Fibroblast of skin of left biceps (primary cell): ENCODE measurements at places on chromosomes 11 and 22.

DNA sequence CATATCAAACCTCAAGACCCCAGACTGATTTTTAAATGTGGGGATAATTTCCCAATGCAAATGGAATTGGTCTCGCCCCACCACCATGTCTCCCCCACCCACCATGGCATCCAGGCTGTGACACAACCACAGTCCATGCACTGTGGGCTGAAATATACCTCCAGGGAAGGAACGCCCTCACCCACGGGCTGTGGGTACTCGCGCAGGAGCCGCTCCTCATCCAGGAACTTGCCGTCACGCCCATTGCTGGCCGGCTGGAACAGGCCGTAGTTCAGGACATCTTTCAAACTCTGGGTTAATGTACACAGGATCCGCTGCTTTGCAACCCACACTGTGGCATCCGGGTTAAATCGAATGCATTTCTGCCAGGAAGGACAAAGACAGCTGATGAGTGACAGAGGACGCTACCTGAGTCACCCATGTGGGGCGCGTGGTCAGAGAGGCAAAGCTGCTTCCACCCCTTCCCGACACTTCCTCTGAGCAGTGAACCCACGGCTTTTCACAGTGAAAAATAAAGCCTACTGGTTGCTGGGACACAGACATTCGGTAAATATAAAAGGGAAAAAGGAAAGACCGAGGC is 133.6 kb downstream of the SHANK2 start:
- DNase-seq = no peak

GRCh38 chr22:25940479-25940878 is 198.5 kb downstream of the MYO18B start:
- DNase-seq = no peak

- no peak for DNase-seq
Observed at GRCh38 chr11:11514246-11514645, 107.6 kb downstream of the GALNT18 start.

GRCh38 chr11:122146475-122146874 is 30.5 kb upstream of the BLID start:
- DNase-seq = no peak

- no peak for DNase-seq
Observed at GRCh38 chr11:131372234-131372962, 2.0 kb downstream of the NTM start.

DNA sequence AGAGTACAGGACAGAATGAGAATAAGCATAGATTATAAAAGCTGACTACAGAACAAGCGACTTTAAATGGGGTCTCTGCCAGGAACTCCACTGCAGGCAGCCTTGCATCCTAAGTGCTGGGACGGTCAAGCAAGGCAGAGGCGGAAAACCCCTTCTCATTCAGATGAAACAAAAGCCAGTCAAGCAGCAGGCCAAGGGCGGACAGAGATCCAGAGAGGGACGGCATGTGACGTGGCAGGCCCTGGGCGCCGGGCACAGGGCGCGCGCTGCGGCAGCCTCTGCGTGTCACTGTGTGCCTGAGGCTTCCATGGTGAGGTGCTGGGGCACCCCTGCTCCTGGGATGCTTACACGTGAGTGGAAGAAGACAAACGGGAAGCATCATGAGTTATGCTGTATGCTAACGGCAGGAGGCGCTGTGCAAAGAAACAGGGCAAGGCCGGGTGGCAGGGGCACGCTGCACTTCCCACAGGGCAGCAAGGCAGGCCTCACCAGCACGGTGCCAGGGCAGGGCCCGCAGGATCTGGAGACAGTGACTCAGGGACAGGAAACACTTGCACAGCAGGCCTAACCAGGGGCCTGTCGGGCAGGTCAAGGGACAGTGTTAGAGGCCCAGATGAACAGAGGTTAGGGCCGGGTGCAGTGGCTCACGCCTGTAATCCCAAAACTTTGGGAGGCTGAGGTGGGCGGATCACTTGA is 6.2 kb downstream of the TOLLIP start:
- no peak for DNase-seq

DNA sequence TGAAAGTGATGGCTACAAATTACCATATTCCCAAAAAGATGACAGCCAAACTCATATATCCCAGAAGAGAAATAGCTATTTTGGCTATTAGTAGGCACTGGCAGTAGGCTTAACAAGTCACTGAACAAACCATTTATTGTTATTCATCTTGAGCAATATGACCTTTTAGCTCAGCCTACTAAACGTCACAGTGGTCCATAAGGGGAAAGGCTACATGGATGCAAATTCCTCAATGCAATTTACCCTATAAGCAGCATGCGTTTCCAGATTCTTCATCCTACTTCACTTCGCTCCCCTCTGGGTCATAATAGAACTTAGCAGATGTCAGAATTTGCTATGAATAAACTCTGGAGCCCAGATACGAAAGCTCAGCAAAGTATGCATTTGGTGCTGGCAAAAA is 114.0 kb downstream of the SIK3 start:
- no peak for DNase-seq

DNA sequence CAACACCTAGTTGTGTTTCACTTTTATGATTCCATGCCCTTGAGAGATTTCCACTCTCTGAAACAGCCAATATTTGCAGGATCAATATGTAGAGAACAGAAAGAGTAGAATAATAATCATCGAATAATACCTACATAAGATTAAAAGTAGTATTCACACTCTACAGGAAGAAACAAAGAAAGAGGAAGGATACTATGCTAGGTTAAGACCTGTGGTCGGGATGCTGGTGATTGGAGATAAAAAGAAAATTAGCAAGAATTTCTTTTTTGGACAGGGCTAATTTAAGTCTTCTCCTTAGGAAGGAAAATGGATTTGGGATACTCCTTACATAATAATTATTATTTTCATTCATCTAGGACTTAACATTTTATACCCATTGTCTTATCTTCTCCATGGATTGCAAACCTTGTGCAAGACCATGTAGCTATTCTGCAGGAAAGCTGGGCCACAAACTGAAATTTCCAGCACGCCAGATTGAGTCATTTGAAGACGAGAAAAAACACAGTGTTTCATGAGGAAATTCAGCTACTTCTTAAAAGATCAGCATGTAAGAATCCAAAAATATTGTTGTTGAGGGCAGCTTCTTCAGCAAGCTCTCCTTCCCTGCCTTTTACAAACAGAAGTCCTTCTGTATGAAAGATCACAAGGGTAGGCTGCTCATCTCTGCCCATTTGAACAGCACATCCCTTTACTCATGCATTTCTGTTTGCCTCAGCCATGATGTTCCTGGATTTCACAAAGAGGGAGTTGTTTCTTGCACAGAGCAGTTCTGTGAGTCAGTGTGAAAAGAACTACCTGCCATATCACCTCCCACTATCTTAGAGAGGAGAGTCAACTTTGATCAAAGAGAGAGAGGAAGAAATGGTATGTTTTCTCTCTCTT is 90.7 kb downstream of the FAM76B start:
- no peak for DNase-seq

DNA sequence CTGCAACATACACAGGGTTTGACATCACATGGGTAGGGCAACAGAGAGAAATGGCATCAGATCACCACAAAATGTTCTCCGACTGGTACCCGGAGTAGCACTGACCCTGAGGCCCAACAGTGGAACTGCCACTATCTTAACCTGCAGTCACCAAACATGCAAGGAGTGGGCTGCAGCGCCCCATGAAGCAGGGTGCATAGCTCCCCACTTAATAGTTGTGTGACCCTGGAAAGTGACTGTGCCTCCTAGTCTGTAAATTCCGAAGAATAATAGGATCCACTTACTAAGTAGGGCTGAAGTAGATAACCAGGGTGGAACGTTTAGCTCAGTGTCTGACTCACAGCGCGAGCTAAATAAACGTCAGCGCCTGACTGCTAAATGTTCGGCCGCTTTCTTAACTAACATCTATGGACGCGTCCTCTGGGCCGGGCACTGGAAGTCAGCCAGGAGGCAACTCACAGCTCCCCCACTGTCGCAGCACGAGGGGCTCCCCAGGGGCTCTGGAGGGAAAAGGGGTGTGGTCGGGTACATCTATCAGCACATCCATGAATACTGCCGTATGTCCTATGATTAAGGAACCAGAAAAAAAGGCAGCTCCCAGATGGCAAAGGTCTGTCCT is 777 bp downstream of the LTO1 start:
- DNase-seq = no peak

DNA sequence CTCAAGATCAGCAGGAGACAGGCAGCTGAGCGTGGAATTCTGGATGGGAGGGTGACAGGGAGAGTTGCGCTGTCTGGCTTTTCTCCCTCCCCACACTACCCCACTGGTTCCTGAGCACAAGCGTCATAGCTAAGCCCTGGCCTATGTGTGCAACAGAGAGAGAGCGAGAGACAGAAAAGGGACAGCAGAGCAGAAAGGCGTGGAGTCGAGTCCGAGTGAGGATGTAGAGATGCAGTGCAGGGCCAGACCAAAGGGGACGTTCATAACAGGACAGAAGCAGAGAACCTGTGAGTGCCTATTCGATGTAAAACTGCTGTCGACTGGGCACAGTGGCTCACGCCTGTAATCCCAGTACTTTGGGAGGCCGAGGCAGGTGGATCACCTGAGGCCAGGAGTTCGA is 94.0 kb upstream of the TMEM45B start:
- DNase-seq = no peak

DNA sequence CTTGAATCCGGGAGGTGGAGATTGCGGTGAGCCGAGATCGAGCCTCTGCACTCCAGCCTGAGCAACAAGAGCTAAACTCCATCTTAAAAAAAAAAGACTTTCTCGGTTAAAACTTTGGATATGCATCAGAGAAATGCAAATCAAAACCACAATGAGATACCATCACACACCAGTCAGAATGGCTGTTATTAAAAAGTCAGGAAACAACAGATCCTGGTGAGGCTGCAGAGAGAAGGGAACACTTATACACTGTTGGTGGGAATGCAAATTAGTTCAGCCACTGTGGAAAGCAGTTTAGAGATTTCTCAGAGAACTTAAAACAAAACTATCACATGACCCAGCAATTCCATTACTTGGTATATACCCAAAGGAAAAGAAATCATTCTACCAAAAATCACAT is 619.4 kb upstream of the KIRREL3 start:
- no peak for DNase-seq

DNA sequence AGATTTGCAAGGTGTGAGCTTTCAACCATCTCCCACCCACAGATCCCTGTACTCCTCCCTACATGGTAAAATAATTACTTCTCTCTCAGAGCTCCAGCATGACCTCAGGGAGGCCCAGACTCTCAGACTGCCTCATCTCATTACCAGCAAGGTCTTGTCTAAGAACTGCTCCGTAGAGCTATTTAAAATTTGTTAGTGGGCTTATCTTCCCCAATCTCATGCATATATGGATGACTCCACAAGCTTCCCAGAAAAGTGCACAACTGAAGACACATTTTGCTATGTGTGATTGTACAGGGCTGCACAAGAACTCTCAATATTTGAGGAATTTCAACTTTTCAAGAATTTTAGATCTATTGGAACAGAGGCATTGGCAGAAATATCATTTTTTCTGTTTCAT is 230.3 kb downstream of the CSNK2A3 start:
- no peak for DNase-seq

- DNase-seq = no peak
Observed at GRCh38 chr11:84452211-84452610, 1166.0 kb upstream of the CCDC90B start.

DNA sequence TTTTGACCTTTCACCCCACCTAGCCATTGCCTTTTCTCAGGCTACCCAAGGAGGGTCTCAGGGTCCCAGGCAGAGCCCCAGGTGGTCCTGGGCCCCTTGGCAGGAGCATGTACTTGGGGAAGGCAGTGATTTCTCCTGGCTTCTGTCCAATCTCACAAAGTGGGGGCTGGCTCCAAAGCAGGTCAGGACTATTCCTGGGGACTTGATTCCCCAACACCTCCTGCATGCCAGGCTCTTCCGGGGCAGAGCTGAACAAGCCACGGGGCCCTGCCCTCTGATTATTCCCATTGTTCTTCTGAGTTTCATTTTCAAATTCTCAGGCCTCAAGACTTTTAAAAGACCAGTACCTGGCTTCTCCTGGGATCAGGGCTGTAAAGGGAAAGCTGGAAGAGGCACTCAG is 1.5 kb upstream of the TCF20 start:
- no peak for DNase-seq

DNA sequence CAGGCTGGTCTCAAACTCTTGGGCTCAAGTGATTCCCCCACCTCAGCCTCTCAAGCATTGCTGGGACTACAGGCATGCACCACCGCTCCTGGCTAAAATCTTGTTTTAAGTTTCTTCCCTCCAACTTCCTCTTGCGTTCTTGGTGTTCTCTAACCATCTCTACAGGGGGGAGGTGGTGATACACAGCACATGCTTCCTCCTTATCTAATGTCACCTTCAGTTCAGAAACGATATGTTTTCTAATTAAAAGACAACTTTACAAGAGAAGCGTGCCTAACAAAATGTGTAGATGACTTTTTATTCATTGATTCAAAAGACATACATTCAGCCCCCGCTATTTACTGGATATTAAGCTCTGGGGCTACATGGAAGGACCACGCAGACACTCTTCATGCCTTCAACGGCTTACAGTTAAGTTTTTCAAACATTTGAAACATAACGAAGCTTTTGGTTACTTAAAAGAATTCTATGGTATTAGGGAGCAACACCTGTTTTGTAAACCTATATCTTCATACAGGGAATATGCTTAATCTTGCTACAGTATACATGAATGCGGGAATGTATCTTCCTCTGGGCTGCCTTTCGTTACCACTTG is 933 bp upstream of the DLAT start:
- no peak for DNase-seq

DNA sequence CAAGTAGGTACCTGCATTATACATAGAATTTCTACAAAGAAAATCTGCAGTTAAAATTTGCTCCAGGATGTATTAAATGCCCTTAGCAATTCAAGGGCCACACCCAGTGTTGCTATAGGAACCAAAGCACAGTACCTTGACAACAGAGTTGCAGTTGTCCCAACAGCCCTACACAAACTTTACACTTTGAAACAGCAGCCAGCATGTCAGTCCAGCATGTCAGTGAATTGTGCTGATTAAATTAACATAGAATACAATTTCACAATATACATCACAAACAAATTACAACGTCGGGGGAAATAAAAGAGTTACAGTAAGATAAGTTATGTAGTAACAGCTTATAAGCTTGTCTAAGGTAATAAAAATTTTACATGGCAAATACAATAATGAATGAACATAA is 389.2 kb downstream of the SOX6 start:
- no peak for DNase-seq

DNA sequence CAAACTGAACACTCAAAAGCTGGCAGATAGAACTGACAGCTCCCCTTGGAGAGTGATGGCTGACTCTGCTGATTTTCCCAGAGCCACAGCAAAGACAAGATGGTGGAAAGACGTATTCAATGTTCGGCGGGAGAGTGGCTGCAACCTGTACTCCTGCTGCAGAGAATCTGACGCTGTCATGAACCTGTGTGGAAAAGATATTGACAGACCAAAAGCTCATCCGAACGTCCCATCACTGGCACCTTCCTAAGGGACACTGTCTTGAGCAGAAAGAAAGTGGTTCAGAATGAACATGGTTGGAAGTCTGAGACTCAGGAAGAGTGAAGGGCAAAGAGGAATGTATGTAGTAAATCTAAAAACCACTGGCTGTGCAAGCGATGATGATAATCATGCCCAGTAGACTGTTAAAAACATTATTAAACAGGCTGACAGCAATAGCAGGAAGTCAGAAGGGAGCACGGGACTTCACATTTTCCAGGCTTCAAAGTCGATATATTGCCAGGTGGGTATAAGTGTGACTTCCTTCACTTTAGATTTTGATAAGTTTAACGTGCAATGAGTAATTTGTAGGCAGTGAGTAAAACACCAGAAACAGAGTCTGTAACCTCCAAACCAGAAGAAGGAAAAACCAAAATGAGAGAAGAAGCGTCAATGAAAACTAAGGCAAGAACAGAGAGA is 6.2 kb upstream of the IL17REL start:
- DNase-seq = no peak

- no peak for DNase-seq
Observed at GRCh38 chr11:95586155-95586554, 203.4 kb downstream of the FAM76B start.

GRCh38 chr11:87392665-87393064 is 354.9 kb downstream of the TMEM135 start:
- no peak for DNase-seq
